Neural crest cell (in vitro differentiated cells): ENCODE measurements at places on chromosomes 11 and 22. TPM values are rescaled to one million over a fixed set of nuclear protein-coding genes. Genes with fewer than 3 reads are reported as not detected.

GRCh38 chr22:42343531-42344081 is 73.2 kb upstream of the TCF20 start:
- H3K36me3 ChIP-seq = no peaks in the 10 kb centered on the region
- no peak overlapping the region for H3K4me3 ChIP-seq
- peaks cover 13% of the 10 kb centered on the region for H3K27me3 ChIP-seq
- no peak for DNase-seq
- peaks cover 15% of the 10 kb centered on the region for H3K4me1 ChIP-seq
- no peak overlapping the region for H3K27ac ChIP-seq

DNA sequence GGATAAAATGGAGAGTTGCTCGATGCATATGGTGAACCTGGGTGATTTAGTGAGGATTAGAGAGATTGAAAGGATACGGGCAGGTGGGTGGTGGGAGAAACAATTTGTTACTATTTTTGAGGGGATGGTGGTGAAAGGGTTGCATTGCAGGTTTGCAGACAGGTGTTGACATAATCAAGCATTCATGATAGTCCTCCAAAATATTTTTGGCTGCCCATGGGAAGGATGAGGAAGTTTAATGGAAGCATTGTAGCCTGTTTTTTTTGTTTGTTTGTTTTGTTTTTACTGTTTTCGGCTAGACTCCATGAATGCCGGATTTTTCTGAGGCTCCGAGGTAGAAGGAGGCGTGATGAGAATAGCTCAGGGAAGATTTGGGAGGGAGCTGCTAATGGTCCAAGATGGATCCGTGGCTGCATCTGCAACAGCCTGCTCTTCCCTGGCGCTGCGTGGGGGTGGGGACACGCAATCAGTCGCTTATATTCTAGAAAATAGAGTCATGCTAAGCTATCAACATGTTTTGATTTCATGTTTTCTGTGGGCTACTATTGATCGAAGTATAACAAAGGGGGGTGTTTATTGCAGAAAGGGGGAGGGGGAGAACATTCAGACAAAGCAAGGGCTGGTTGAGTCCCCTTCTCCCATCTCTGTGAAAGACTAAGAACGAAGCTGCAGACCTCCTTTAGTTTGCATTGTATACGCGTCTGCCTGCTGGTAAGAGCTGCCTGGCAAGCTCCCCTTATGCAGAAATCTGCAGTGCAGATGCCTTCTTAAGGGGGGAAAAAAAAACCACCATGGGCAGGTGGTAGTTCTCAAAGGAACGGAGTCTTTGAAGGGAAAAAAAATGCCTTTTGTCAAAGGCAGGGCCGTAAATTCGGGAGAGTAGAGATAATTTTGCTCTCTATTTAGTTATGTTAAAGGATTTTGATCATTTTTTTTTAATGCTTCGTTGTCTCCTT is 1.0 kb downstream of the RTN3 start:
- H3K36me3 ChIP-seq = no peaks in the 10 kb centered on the region
- peak overlapping the region; percentile 97 for H3K27ac ChIP-seq
- H3K27me3 ChIP-seq = peaks cover 2% of the 10 kb centered on the region
- peaks cover 40% of the 10 kb centered on the region for H3K4me1 ChIP-seq

GRCh38 chr22:23218867-23219251 is 38.5 kb downstream of the BCR start:
- H3K27ac ChIP-seq = peak overlapping the region; percentile 91
- H3K36me3 ChIP-seq = peaks cover 3% of the 10 kb centered on the region
- H3K4me1 ChIP-seq = peaks cover 56% of the 10 kb centered on the region

DNA sequence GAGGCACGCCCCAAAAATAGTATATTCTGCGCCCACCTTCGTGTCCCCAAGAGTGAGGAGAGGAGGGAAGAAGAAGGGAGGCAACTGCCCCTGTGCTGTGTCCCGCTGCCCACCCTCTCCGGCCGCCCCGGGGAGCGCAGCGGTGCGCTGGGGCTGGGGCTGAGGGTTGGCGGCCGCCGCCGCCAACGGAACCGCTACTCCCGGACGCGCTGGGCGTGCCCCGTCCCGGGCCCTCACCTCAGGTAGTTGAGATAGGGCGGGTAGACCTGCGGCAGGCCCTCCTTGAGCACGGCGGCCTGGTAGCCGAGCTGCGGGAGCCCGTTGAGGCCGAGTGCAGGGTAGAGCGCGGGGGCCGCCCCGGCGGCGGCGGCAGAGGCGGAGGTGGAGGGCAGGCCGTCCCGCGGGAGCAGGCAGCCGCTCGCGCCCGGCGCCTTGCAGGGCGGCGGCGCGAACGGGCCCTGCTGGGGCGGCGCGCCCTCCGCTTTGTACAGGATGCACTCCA is 2.4 kb downstream of the PGR start:
- peaks cover 3% of the 10 kb centered on the region for H3K36me3 ChIP-seq
- peaks cover 96% of the 10 kb centered on the region for H3K27me3 ChIP-seq
- no peak overlapping the region for H3K27ac ChIP-seq
- H3K4me1 ChIP-seq = peaks cover 11% of the 10 kb centered on the region
- peak overlapping the region; percentile 82 for H3K4me3 ChIP-seq

GRCh38 chr11:108966206-108966605 is 301.3 kb downstream of the DDX10 start:
- no peak for DNase-seq
- H3K4me3 ChIP-seq = no peak overlapping the region
- no peaks in the 10 kb centered on the region for H3K36me3 ChIP-seq
- no peak overlapping the region for H3K27ac ChIP-seq
- H3K27me3 ChIP-seq = no peaks in the 10 kb centered on the region
- peaks cover under 1% of the 10 kb centered on the region for H3K4me1 ChIP-seq

TECTA gene
- total RNA-seq = 1.5 and 1.7 TPM in 2 replicates
